GDM1 (cell line): ENCODE measurements at places on chromosomes 13 and 19.

DNA sequence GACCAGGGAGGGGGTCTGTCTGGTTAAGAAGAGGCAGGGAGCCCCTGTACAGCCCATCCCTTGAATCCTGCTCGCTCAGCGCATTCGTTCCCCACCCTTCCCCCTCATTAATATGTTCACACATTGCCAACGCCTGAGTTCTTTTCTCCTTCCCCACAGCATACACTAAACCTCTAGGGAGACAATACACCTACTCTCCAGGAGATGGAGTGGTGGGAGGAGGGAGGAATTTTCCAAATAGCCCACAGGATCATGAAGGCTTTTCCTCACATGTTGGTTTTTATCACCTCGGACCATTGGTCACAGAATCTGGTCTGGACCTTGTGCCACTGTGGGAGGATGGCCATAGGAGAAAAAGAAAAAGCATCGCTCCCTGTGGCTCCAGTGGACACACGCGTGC is 294.9 kb downstream of the SHISA2 start:
- DNase-seq: no peak

DNA sequence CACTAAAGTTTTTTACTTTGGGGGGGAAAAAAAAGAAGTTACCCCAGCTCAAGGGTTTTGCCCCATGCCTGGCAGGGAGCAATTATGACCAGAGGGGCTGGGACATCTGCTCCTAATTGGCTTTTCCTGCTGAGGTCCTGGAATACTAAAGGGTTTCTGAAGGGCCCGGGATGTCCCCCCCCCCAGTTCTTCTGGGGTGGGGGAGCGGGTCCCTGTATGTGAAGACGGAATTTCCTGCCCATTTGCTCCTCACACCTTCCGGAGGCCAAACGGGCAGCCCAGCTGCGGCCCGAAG is 1.1 kb upstream of the DLL3 start:
- DNase-seq: no peak

DNA sequence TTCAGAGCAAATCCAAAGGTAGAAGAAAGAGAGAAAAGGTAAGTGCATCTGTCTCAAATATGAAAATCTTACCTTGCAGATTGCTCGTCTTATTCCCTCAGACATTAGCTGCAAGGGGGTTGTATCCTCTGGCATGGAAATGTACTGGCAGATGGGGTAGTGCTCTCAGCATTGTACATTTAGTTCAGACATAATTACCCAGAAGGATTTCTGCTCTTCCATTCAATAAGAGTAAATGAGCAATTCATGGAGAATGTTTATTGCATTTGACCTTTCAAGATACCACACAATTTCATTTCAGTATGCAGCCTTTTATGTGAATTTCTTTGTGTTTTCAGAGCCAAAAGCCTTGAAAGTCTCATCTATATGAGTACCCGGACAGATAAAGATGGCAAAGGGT is 63.8 kb downstream of the SCEL start:
- no peak for DNase-seq

- DNase-seq: no peak
Measured at GRCh38 chr13:61036715-61037114, 378.9 kb downstream of the PCDH20 start.

GRCh38 chr13:99431927-99432608 is 69.2 kb upstream of the TM9SF2 start:
- DNase-seq: no peak

GRCh38 chr13:23558675-23559536 is 11.3 kb upstream of the TNFRSF19 start:
- peak; percentile 43 for DNase-seq

- DNase-seq: peak; percentile 98
Measured at GRCh38 chr19:35908973-35909683, 1.0 kb upstream of the TYROBP start.

DNA sequence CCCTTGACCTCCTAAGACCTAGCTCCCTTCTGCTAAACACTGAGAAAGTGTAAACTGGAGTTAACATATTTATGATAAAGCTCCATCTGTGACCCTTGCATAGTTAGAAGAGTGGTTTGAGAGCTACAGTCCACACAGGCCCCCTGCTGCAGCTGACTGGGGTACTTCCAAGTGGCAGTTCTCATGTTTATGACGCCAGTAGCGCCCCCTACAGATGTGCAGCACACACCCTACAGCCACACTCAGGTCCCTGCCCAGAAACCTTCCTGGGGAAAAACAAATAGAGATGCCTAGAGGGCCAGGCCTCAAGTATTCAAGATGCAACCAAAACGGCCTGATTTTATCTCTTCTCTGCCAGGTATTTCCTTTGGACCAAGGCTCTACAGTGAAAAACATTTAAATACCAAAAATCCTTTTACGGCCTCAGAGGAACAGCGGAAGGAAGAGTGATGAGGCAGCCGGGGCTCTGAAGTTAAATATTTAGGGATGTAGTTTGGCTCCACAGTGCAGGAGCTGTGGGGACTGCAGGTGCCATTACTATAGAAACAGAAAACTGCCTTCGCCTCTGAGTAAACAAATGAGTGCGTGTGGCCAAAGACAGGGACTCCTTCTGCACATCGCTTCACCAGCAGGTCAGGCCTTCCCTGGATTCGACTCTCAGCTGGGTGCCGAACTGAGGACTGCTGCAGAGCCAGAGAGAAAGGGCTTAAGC is 553.1 kb downstream of the EFNB2 start:
- no peak for DNase-seq

GRCh38 chr19:12757544-12758274 is 6.1 kb downstream of the BEST2 start:
- DNase-seq: peak; percentile 18

- DNase-seq: no peak
Measured at GRCh38 chr19:46387713-46388130, 25.6 kb downstream of the CCDC8 start.
